ENCODE measurements at places on chromosomes 2 and 18.
A peak's percentile ranks its signal among the peaks of the same experiment; 100 is the strongest.

GRCh38 chr2:158936978-158937377 is 31.5 kb upstream of the TANC1 start:
- no peak for DNase-seq

GRCh38 chr18:22606563-22607283 is 189.0 kb upstream of the CTAGE1 start:
- no peak for DNase-seq

- no peak for DNase-seq
These were observed 39.6 kb downstream of the ACVR1 start for GRCh38 chr2:157836531-157836930.

DNA sequence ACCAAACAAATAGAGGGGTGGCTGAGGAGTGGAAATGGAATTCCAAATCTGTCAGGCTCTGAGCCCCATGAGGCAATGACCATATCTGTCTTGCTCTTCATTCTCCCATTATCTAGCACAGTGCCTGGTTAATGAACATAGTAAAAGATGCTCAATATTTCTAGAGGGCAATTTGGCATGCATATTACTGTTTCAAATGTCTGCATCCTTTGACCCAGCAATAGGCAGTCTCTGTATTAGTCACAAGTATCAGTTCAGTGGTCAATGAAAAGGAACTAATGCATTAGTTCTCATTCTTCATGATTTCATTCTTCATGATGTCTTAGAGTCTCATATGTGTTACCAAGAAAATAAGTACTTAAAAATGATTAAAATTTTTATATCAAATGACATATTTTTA is 28.4 kb upstream of the MALL start:
- no peak for DNase-seq

GRCh38 chr2:191951376-191951775 is 104.5 kb upstream of the CAVIN2 start:
- no peak for DNase-seq

GRCh38 chr18:2905854-2906703 is 59.3 kb downstream of the EMILIN2 start:
- DNase-seq: peak; percentile 17

GRCh38 chr2:177758591-177759371 is 313.8 kb downstream of the PDE11A start:
- DNase-seq: no peak

- no peak for DNase-seq
These were observed 359.3 kb downstream of the TMX3 start for GRCh38 chr18:68355637-68356036.

DNA sequence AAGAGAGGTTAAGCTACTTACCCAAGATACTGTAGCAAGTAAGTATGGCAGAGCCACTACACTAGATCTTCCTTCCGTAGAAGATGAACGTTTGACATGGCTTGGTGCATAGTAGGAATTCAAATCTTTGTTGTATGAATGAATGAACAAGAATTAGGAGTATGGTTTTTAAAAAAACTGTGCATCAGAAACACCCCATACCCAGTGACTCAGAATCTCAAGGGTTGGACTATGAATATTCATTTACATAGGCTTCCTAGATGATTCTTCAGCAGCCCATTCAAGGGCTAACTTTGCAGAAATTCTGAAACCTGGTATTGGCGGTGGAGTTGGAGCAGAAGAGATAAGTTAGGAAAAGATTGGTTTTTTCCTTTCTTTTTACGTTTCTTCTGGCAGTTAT is 5.4 kb downstream of the ACTR3 start:
- no peak for DNase-seq

DNA sequence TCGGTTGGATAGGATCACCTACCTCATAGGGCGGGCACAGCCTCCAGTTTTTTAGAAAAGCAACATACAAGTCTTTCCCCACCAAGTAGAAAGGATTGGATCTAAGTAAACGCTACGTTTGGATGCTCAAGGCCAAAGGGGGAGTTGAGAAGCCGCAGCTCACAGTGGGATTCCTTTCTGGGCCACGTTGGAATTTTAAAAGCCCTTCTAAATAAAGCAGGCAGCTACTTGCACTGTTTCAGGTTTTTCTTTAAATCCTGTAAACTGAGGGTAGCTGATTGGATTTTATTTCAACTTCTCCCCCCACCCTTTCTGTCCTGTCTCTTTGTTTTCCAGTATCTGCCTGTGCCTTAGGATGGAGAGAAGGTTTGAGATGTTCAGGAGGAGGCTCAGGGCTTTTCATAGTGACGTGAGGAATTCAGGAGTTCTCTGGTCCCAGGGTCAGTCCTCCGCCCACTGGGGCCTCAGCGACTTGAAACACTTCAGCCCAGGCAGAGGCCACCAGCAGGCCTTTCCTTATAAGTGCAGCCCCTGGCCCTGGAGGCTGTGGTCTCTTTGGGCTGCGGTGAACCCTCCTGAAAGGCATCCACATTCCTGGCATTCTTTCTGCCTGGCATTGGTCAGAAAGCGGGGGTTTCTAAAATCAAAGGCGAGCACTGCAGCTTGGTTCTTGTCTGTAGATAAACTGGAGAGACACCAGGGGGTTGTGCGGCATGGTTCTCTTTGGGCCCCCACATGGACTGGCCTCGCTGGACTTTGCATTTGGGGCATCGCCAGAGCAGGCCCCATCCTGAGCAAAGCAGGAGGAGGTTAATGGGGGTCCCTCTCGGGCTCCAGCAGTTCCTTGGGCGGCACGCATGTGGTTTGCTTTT is 44.5 kb downstream of the SH3BP4 start:
- DNase-seq: no peak

GRCh38 chr2:128605421-128605820 is 286.8 kb upstream of the HS6ST1 start:
- no peak for DNase-seq

DNA sequence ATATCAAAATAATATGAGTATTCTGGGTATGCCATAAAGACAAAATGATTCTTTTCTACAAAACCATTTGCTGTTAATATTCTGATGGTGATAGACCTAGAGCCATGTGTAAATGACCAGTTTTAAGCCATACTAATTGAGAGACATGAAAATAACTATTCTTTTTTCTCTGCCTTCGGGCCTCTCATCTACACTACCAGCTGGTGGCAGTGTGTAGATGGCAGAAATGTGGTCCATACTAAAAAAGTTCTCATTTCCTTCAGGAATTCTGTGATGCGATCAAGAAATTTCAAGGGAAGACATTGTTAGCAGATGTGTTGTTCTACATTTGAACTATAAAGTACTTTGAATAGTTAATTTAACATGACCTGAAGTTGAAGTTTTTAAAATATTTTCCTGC is 485.2 kb downstream of the TRIB2 start:
- DNase-seq: no peak

DNA sequence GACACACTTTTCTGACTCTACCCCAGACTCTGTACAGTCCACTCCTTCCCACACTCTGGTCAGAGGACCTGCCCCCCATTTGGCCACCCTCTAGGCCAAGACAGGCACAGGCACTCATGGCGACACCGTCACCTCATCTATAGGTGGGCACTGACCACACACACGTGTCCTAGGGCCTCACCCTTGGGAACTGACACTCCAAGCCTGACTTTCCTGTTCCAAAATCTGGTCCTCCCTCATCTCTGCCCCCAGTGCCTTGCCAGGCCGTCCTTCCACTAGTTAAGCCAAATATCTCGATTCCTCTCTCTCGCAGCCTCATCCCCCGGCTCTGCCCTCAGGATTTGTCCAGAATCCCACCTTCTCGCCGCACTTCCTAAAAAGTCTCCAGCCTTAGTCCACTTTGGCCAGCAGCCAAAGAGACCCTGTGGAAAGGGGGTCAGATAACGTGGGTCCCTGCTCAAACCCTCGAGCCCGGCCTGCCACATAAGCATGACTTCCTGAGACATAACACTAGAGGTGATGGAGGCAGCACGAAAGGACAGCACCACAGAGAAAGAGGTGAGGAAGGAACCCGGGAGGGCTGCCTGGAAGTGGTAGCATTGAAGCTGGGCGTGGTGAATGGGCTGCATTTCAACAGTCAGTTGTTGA is 105.8 kb upstream of the OTOS start:
- DNase-seq: peak; percentile 3

DNA sequence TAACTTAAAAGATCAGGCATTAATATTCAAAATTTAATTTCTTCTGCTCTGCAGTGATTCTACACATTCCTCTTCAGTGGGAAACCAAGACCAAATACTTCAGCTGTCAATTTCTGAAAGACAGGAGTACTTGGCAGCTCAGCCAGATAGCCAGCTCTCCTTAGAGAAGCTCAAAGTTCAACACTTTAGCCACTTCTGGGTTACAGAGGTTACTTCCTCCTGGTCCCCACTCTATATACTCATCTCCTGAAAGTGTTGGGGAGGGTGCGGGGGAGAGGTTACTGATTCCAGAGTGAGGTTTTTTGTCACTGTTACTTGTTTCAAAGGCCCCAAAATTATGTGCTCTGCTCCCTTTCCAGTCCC is 4.1 kb downstream of the CYTIP start:
- no peak for DNase-seq

GRCh38 chr2:76829374-76830234 is 692.6 kb downstream of the LRRTM4 start:
- DNase-seq: no peak

DNA sequence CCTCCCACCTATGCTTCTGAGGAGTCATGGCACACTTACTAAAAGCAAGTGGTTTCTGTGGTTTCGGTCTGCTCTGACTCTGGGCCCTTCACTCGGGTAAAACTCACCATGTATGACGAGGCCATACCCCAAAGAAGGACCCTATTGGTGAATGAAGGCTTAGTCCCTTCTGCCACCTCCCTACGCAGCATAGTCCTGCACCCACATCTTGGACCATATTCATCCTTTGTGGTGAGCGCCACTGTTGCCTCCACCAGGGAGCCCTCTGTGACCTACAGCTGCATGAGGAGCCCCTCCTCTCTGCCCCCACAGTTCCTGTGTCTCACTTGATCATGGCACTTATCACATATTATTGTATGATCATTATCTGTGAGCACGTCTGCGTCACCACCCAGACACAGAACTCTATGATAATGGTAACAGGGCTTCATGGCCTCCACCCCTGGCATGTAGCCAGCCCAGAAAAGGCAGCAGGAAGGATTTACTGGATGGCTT is 113.3 kb downstream of the TFCP2L1 start:
- DNase-seq: no peak

DNA sequence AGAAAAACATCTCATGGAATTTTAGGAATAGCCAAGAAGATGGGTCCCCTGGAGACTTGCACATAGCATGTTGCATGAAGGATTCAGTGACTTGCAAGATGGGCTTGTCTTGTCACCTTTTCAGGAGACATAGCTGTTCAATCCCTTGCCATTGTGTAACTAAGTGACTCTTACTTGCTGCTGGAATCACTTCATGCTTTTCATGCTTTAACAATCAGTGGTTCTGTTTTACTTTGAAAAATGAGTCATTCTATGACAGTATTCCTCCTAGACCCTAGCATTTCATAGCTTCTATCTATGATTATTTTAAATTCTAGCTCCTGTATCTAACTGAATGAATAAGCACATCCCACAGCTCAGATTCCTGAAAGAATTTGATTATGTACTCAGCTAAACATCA is 2.8 kb downstream of the KYNU start:
- no peak for DNase-seq

DNA sequence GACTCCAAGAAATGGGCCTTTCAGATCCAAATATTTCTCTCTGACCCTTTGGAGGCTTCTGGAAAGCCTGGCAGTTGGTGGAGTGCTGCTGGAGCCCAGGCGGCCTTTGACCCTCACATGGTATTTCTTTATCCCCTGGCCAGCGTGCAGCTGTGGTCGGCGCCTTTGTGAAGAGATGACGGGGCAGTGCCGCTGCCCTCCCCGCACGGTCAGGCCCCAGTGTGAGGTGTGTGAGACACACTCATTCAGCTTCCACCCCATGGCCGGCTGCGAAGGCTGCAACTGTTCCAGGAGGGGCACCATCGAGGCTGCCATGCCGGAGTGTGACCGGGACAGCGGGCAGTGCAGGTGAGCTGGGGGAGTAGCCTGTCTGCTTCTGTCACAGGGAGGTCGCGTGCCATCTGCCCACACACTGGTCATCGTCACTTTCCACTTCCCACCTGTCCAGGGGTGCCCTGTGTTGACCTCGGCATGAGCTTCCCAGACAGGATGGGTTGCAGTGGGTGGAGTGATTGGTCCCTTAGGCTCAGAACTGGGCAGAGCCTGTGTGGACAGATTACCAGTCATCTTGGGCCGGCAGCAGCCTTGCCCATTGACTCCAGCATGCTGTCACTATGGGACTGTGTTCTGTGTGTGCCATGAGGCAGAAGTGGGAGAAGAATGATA is 158.2 kb downstream of the LAMA3 start:
- DNase-seq: no peak

DNA sequence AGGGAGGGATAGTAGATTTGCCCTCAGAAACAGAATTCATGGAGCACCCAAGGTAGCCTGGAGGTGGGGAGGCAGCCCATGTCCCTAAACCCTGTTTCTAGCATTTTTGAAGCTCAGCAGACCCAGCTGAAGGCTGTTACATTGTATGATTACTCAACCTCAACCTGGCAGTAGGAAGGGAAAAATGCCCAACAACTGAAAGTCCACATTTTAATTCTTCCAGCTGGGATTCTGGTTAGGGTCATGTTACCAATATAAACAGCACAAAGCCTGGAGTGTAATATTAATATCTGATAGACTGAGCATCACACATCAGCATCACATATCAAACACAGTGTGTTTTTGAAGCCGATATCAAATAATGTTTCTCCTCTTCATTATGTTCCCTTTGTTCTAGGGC is 437.0 kb downstream of the HRH4 start:
- DNase-seq: no peak

DNA sequence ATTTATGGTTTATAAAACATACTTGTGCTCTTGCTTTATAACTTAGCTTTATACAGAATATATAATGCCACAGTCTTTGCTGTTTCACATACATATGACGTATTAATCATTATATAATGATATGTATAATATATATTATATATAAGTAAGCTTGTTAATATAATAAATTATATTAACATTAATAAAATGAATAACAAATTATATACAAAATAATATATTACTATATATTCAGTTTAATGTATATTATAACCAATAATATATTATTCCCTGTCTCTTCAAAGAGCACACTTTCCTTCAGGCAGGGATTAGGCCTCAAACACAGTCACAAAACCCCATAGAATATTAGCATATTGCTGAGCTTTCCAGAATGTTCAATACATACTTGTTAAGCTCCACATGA is 427.6 kb downstream of the NCKAP5 start:
- no peak for DNase-seq

- peak; percentile 10 for DNase-seq
These were observed 70.5 kb upstream of the ZCCHC2 start for GRCh38 chr18:62452280-62452831.
